ENCODE measurements at places on chromosomes 6 and 20.
A peak's percentile ranks its signal among the peaks of the same experiment; 100 is the strongest.

GRCh38 chr20:38290829-38291814 is 12.8 kb upstream of the BPI start:
- no peak for DNase-seq

GRCh38 chr6:119172824-119173223 is 94.4 kb upstream of the FAM184A start:
- DNase-seq, result no peak

- DNase-seq, result peak; percentile 34
Observed at GRCh38 chr20:32971703-32972161, 32.5 kb downstream of the SUN5 start.

GRCh38 chr6:44896701-44897100 is 431.4 kb upstream of the RUNX2 start:
- no peak for DNase-seq

DNA sequence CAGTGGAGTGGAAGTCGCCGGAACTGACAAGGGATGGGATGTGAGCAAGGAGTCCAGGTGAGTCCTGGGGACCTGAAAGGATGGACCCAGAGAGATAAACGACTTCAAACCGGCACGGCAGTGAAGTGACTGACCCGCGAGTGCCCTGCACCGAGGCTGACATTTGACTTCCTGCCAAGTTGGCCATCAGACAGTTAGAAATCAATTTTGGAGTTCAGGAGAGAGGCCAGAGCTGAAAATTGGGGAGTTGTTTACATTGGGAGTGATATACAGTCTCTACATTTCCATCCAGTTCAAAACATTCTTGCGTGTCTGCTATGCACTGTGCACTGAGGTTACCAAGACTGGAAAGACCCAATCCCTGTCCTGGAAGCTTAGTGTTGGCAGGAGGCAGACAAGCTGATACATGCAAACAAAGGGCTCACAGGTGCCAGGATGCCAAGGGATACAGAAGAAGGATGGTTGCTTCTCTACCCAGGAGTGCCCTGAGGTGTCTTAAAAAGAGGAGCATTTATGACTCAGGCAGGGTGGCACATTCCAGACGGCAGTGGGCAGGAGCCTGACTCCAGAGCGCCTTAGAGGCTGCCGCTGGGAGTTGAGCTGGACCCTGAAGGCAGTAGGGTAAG is 186.6 kb downstream of the MTHFD1L start:
- DNase-seq, result no peak

DNA sequence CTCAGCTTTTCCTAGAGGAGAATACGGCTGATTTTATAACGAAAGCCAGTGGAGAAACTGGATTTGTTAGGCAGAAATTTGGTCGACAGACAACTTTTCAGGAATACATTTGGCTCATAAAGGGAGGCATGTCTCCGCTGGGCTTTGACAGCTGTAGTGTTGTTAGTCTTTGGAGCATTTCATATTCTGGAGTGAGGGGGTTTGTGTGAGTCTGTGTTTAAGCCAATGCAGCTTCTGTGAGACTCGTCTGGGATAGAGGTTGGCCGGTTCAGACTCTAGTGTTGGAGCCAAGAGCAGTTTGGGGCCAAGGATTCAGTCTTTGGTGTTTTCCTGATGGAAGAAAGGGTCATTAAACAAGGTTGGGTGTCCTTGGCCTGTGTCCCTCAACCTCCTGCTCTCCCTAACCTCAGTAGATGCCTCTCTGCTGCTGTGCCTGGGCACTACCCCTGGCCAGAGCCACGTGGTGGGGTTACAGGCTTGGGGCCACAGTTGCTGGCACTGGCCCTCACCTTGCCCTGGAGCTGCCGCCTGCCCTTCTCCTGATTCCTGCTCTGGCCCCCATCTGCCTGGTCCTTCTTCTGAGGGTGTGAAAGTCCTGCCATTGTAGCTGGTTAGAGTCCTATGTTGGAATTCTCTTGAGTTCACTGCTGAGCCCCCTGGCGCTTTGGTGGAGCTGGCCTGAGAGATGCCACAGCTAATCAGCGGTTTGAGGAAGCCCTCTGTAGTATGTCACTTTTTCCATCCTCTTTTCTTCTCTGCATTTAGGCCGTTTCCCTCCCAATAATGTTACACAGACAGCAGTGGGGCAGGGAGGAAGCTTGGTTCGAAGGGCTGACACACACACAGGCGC is 6.9 kb downstream of the PTK7 start:
- DNase-seq, result no peak

DNA sequence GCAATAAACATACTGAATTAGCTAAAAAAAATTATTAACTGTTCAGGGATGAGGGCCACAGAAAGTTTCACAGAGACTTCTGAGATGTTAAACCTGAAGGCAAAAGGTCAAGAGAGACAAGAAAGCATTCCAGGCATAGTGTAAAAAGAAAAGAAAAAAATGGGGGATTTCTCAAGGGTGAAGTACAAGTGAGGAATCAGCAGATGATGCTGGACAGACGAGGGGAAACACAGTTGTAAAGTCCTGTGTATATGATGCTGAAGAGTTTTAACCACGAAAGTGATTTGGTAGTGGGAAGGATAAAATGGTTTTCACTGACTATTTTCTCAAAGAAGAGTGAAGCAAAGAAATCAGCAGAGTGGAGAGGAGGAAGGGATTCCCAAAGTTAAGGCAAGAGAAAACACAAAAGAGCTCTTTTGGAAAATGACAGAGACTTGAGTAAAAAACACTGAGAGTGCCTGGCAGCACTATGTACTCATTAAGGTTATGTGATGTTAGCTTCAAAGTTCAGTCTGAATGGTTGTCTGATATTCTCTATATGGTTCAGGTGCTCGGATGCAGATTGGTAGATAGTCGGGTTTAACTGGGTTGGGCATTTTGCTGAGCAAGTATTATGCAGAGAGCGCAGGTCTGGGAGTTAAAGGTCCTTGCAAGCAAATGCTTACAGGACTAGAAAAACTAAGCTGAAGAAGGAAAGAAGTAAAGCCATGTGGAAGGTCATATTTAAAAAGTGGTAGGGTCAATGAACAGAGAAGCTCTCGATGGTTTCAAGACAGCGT is 16.4 kb downstream of the RAB23 start:
- DNase-seq, result no peak

GRCh38 chr6:87250019-87250418 is 72.4 kb upstream of the SMIM8 start:
- no peak for DNase-seq

DNA sequence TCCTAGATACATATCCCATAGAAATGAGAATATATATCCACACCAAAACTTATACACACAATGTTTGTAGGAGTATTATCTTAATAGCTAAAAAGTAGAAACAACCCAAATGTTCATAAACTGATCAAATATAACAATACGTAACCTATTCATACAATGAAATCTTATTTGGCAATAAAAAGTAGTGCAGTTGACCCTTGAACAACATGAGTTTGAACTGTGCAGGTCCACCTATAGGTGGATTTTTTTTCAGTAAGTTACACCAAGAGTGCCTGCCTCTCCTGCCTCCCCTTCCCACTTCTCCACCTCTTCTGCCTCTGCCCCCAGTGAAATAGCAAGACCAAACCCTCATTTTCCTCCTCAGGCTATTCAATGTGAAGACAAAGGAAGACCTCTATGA is 95.2 kb downstream of the AHI1 start:
- no peak for DNase-seq
